ENCODE measurements at places on chromosomes 4 and X.

DNA sequence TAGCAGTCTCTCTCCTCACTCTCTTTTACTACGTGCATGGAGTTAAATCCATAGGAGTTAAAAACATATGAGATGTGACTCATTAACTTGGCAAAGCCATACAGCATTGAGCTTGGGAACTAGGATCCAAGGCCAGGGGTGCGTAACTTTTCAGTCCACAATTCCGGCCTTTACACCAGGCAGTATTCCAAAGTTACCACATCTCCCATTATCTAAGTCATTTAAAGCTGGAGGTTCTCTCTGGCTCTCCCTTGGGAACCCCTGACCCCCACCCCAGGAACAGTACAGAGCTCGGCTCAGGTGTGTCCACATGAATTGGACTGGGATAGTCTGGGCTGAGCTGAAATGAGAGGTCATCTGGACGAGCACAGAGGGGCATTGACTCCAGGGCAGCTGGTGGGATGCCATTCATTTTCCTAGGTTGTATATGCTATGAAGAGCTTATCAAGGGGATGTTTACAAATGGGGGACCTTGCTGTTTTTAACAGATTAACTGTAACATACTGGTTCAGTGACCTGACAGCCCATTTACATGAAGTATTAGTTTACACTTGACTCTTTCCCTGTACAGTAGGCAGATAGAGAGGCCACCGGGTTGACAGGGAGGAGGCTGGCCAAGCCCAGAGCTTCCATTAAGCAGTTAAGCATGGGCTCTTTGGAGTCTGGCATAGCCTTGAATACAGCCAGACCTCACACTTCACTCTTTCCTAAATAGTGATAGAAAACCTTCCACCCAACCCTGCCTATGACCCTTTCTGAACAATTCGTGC lies 128.8 kb downstream of the RAB28 start:
- no peaks in the 10 kb centered on the region for H3K4me1 ChIP-seq
- H3K27ac ChIP-seq = no peak overlapping the region
- H3K36me3 ChIP-seq = peaks cover 3% of the 10 kb centered on the region
- no peaks in the 10 kb centered on the region for H3K27me3 ChIP-seq

- H3K4me1 ChIP-seq = peaks cover 8% of the 10 kb centered on the region
- no peak overlapping the region for H3K27ac ChIP-seq
- DNase-seq = no peak
- no peak overlapping the region for H3K4me3 ChIP-seq
These were observed 1002.7 kb upstream of the PABPC4L start for GRCh38 chr4:135204311-135204710.

DNA sequence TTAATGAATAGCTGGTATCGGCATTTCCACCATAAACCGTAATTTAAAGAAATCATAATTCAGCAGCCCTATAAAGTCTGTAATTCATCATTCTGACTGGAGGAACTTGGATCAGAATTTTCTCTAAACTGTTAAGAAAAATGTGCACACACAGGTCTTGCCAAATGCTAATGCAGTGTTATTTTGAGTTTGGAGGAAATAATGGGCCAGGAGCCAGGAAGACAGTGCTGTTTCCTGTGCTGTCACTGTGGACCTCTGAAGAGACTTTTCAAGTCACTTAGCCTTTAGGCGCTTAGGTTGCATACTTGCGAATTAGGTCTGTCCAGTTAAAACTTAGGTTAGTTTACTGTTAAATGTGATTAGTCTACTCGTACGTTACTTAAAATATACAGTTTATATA lies 137.5 kb upstream of the ANXA3 start:
- no peaks in the 10 kb centered on the region for H3K27me3 ChIP-seq
- no peak overlapping the region for H3K4me3 ChIP-seq
- peaks cover 19% of the 10 kb centered on the region for H3K4me1 ChIP-seq
- H3K36me3 ChIP-seq = peaks cover 47% of the 10 kb centered on the region

GRCh38 chr4:145019346-145019745 lies 78.7 kb downstream of the ANAPC10 start:
- no peak overlapping the region for H3K27ac ChIP-seq
- no peak for DNase-seq
- H3K27me3 ChIP-seq = no peaks in the 10 kb centered on the region
- no peak overlapping the region for H3K4me3 ChIP-seq

- H3K4me3 ChIP-seq = no peak overlapping the region
- H3K27ac ChIP-seq = no peak overlapping the region
- H3K36me3 ChIP-seq = no peaks in the 10 kb centered on the region
These were observed 1592.9 kb upstream of the TENM3 start for GRCh38 chr4:180650273-180650672.

Measured in WTC11 (cell line).